T1000 (cell line): ENCODE measurements at places on chromosomes 16 and 17.

GRCh38 chr16:52676959-52677358 is 130.0 kb upstream of the TOX3 start:
- no peak for DNase-seq

- DNase-seq: no peak
Measured at GRCh38 chr16:2881783-2882649, 999 bp upstream of the FLYWCH2 start.

GRCh38 chr16:2194166-2194834 is 2.1 kb downstream of the CASKIN1 start:
- peak; percentile 34 for DNase-seq

DNA sequence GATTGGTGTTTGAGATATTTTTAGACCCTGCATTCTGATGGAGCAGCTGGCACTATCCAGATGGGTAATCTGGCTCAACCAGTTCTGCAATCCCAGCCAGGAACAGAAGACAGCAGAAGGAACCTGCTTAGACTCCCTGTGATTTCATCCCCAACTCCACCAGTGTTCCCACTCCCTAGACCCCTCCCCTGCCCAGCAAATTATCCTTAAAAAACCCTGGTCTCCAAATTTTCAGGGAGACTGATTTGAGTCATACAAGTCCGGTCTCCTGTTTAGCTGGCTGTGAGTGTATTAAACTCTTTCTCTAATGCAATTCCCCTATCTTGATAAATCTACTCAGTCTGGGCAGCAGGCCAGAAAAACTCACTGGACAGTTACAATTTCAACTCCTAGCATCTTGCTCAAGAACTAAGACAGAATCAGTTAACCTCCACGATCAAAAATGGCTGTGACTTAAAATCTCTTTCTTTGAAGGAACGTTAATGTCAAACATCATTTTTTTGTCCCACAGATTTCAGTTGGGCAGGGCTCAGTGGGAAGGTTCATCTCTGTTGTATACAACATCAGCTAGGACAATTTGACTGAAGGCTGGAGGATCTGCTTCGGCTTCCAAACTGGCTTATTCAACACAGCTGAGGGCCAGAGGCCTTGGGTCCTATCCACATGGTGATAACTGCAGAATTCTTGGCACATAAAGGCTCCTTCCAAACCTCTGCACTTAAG is 4.9 kb upstream of the RBL2 start:
- no peak for DNase-seq
